ENCODE measurements at places on chromosomes 3 and 15. TPM values are rescaled to one million over a fixed set of nuclear protein-coding genes. Genes with fewer than 3 reads are reported as not detected.
A peak's percentile ranks its signal among the peaks of the same experiment; 100 is the strongest.

Gene RTP3
- total RNA-seq = not detected

Gene MUSTN1
- 3.0 TPM for total RNA-seq

Gene WDR49
- total RNA-seq = not detected

Gene KAT2B
- 120 TPM for total RNA-seq

DNA sequence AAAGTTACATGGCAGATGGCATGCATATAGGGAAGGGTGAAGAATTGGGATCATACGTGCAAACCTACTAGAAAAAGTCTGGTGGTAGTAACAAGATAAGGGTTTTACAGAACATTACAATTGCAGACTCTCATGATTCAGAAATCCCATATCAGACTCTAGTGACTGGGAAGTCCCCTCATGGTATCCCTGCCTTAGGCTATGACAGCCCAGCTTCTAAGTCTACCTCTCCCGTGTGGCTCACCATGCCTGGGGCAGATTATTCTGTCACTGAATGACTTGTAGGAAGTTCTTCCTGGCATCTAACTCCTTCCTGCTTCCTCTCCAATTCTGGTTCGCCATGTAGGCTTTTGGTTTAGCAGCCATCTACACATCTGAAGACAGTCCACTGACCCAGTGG, 5.7 kb upstream of the SLC6A11 start:
- no peak for DNase-seq

GRCh38 chr15:38217191-38217595, 35.4 kb upstream of the SPRED1 start:
- no peak for DNase-seq

DNA sequence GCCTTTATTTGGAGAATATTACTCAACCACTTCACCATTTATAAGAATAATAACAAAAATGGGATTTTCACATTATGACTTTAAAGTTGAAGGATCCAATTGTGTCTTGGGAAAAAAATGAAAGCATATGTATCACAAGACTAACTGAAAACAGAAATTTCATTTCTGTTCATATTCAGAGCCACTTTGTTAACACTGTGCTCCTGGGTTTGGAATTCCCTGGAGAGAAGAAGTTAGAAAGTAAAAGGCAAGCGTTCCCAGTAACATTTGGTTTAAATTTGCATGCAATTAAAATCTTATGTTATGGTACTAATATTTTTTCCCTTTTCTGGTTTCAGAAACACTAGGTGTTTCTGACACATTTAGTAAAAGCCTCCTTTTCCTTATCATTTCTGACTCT, 230.8 kb downstream of the RBMS3 start:
- no peak for DNase-seq

DNA sequence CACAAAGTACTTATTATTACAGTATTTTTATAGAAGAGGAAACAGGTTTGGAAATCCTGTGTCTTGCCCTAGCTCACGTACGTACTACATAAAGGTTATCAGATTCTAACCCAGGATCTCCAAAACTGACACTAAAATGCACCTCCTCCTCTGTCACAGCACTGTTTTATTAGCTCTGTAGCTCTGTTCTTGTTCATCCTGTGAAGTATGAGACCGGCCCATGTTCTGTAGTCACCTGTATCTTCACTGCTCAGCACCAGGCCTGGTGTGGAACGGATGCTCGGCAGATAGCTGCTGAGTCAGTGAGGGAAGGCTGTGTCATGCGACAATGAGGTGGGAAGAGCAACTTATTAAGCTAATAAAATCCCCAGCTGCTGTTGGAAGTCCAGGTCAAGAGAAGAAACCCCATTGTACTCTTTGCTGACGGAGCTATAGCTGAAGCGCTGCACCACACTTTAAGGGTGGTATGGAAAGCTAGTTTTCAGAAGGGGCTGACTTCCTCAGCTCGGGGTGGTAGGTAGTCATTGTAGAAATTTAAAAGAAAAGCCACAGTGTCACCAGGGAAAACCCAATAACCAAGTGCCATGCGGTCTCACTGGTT, 22.8 kb downstream of the BCL2A1 start:
- peak; percentile 67 for DNase-seq

GRCh38 chr3:35745351-35745750, 106.0 kb downstream of the ARPP21 start:
- DNase-seq = no peak

DNA sequence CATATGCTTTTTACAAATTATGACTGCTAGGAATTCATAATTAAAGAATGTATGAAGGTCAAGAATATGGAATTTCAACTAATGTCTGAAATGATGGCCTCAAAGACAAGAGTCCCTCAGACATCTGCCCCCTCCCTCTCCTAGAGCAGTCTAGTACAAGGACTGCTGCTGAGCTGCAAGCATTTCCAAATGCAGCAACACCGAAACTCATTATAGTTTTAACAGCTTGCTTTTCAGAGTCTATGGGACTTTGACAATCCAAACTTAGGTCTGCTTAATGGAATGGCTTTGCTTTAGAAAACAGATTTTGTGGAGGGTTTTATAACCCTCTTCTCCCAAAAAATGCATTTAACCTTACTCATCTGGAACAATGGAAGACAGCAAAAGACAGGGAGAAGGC, 115.4 kb downstream of the WDR76 start:
- no peak for DNase-seq

GRCh38 chr3:123383091-123384053, 65.5 kb downstream of the ADCY5 start:
- no peak for DNase-seq

- no peak for DNase-seq
Observed at GRCh38 chr3:52039846-52040245, 16.5 kb downstream of the DUSP7 start.

GRCh38 chr3:34067536-34068051, 269.2 kb downstream of the PDCD6IP start:
- no peak for DNase-seq

GRCh38 chr3:39474126-39474515, 6.6 kb downstream of the MOBP start:
- DNase-seq = no peak

- DNase-seq = no peak
Observed at GRCh38 chr3:179473565-179473964, 22.3 kb upstream of the GNB4 start.

- DNase-seq = no peak
Observed at GRCh38 chr3:149965278-149965677, 5.4 kb downstream of the PFN2 start.

GRCh38 chr15:47736143-47736786, 19.0 kb downstream of the SEMA6D start:
- no peak for DNase-seq
